ENCODE measurements at places on chromosomes 12 and 14.

- no peak for DNase-seq
Measured at GRCh38 chr12:114864837-114865551, 181.0 kb upstream of the TBX3 start.

DNA sequence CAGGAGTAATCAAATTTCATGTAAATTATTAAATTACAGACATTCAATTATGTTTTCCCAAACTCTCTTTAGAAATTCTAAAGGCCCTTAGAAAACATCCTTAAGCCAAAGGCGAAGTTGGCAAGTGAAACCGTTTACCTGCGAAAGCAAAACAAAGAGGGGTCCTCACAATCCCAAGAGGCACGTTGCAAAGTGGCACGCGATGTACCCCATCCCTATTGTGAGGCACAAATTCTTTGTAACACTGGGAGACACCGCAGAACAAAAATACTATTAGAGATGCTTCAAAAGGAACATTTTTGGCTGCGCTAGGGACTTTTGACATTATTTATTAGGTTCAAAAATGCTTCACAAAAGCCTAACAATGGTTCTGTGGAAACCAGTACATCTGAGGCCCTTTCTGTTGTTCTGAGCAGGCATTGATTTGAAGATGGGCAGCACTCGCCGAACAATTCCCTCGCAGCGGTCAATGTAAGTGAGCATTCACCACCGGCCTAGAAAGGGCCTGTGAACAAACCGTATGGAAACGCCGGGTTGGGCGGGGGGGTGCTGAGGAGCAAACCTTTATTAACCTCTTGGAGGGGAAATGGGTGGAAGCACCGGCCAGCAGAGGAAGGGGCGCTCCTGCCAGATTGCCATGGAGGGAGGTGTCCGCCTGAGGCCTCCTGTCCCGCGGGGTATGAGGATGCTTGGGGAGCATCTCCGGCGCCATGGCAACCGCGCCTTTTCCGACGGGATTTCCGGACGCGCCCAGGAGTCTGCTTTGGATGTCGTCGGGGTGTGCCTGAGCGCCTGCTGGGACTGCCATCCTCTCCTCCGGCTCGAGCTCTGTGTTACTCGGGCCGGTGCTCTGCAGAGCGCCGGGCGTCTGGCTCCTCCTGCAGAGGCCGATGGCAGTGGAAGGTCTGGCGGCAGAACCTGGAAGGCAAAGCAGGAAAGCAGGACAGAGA lies 193.9 kb downstream of the C12orf42 start:
- no peak for DNase-seq

DNA sequence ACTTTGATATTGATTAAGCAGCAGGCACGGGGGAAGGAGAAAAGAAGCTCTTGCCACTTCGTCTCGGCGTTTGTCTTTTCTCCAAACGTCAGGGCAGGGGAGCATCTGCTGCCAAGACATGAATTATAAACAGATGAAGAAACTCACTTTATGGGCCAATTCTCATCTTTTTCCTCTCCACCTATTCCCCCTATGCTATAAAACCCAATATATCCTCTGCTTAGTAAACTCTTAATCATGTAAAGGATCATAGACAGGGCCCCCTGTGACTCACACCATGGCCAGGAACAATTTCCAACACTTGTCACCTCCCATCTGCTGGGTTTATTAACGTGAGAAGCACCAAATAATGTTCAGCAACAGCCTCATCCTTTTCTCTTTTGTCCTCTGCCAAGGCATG lies 1092.1 kb upstream of the TMEM132C start:
- no peak for DNase-seq

DNA sequence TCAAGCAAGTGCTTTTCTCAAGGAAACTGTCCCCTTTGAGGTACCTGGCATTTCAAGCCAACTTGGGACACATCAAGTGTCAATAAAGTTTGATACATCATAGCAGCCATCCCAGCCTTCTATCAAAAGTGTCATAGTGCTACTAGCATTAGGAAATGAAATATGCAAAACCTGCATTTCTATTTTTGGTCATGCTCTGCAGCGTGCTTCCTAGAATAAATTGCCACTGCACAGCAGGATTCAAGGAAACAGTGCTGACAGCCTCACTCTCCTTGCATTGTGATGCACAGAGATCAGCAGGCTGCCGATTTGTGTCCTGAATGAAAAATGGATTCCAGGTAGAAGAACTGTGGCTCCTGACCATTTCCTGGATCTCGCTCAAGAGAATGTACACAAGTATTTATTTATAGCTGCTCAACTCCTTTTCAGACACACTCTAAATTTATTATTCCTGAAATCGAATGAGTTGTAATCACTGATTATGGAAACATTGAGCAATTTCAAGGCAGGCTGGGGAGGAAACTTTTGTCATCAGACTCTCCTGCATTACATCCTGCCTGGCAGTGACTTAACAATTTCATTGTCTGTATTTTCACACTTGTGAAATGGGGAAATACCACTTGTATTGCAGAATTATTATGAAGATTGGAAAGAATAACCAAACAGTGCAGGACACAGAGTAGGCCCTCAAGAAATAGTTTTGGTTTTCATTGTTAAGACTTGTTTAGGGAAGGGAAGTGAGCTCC lies 120.9 kb downstream of the SLC38A6 start:
- no peak for DNase-seq

DNA sequence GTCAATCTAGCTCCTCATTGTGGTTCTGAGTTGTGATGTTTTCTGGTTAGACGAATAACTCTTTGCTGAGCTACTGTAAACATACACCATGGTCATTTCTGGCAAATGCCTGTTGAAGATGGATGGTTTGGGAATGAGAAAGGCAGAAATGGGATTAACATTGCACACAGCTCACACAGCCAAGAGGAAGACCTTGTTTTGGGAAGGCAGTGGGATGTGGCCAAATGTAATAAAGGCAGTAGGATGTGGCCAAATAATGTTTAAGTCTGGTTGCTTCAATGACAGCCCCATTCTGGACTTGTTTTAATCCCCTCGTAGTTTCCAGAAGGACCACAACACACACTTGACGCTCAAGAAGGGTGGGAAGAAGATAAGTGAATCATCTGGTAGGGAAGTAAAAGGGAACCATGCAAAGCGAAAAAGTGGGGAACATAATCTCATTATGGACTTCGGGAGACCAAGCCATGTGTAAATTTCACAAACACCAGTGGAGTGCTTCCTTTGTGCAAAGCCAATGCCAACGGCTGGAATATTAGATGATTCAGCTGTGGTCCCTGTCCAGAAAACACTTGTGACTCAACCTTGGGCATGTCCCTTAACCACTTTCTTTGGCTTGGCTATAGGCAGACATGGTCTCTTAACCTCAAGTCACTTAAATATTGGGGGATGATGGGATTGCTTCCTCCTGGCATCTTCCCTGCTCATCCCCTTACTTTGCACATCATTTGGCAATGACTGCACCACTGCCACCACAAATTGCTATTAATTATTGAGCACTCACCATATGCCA lies 284.4 kb upstream of the CRY1 start:
- no peak for DNase-seq

DNA sequence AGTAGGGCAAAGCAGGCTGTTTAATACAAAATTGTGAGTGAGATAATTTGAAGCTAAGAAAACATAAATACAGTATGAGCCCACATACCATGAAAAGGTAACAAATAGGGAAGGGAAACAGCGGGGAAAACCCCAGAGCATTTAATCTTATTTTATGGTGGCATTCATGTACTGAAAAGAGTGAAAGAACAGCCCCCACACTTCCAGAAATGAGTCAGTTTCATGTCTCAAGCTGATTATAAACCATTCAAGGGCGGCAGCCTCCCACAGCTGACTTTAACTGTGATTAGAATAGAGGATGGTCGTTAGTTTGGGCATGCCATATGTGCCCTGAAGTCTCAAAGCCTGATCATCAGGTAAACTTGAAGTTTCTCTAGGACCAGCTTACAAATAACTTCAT lies 64.5 kb downstream of the FOXG1 start:
- DNase-seq, result no peak

DNA sequence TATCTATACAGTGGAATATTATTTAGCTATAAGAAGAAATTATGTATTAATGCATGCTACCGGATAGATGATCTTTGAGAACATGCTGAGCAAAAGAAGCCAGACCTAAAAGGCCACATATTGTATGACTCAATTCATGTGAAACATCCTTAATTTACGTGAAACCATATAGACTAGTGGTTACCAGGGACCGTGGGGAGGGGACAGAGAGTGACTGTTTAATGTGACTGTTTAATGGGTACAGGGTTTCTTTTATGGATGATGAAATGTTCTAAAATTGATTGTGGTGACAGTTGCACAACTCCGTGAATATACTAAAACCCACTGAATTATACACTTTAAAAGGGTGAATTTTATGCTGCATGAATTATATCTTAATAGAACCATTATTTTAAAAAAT lies 8.5 kb upstream of the BCL7A start:
- no peak for DNase-seq

DNA sequence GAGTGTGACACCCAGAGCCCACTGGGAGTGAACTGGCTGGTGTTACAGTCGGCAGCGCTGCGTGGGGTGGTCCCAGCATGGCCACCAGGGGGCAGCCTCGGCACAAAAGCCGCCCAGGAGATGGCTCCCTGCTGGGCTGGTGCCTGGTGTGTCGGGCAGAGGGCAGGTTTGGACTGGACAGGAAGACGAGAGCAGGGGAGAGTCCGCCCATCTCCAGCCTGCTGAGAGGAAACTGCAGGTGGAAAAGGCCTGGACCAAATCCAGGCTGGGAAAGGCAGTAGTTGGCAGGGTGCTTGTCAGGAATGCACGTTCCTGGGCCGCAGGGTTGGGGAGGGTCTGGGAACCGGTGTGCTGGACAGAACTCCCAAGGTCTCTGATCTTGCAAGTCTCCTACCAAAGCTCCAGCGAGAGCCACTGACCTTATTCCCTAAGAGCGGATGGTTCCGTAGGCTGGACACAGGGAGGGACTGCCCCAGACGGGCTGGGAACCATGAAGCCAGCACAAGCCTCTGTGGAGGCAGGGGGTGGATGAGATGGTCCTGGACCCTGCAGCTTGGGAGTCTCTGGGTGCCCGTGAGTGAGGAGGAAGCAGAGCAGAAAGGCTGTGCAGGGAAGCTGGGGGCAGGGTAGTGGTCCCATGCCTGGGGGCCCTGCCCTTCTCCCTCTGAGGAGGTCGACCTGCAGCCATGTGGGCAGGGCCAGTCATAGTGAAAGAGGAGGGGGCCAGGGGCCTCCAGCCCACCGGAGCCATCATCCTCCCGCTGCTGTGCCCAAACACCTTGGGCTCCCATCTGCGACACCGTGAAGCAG lies 1.8 kb downstream of the AHNAK2 start:
- peak; percentile 48 for DNase-seq

- no peak for DNase-seq
Measured at GRCh38 chr12:123919980-123920360, 52.7 kb downstream of the CCDC92 start.

- DNase-seq, result peak; percentile 69
Measured at GRCh38 chr12:113591480-113591974, 119.9 kb upstream of the LHX5 start.

GRCh38 chr14:65010211-65010931 lies 23.7 kb downstream of the FNTB start:
- DNase-seq, result no peak

GRCh38 chr12:636632-637031 lies 26.6 kb downstream of the NINJ2 start:
- DNase-seq, result no peak

DNA sequence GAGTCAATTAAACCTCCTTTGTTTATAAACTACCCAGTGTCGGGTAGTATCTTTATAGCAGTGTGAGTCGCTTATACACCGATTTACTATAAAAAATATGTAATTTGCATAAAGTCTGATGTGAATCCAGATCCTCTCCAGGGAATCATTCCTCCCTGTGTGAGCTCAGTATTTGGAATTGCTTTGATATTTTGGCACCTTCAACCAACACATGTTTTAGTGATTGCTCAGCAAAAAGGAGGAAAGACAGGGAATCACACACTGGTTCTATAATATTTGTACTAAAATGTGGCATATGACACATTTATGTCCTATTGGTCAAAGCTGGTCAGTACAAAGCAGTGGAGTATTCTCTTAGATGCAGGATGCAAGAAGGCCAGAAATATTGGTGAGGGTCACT lies 703.9 kb upstream of the ATXN7L3B start:
- no peak for DNase-seq

DNA sequence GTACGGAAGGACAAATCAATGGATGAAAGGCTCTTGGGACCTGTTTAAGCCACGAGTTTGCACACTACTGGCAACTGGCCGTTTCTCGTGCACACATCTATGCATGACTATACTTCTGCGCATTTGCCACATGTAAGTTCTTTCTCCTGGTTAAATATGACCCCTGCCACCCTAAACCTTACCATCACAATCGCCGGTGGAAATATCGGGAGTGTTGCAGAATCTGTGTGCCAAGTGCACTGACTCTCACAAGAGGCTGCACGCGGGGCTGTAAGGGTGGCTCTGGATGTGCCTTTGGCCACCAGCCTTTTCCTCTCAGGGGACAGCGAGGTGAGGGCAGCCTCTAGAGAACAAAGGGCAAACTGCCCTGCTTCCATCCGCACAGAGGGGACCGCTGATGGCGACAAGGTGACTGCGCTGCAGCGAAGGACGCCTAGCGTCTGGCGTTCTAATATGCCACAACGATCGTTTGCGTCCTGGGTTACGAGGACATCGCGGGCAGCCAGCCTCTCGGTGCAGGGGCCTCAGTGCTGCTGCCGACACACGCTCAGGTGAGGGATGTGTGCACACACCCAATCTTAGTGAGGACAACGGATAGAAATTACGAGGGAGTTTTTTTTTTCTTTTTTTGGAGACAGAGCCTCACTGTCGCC lies 232.2 kb downstream of the PCNX1 start:
- no peak for DNase-seq

GRCh38 chr12:10968765-10969456 lies 17.8 kb downstream of the TAS2R50 start:
- DNase-seq, result no peak

- no peak for DNase-seq
Measured at GRCh38 chr12:117530796-117531195, 169.4 kb upstream of the NOS1 start.

DNA sequence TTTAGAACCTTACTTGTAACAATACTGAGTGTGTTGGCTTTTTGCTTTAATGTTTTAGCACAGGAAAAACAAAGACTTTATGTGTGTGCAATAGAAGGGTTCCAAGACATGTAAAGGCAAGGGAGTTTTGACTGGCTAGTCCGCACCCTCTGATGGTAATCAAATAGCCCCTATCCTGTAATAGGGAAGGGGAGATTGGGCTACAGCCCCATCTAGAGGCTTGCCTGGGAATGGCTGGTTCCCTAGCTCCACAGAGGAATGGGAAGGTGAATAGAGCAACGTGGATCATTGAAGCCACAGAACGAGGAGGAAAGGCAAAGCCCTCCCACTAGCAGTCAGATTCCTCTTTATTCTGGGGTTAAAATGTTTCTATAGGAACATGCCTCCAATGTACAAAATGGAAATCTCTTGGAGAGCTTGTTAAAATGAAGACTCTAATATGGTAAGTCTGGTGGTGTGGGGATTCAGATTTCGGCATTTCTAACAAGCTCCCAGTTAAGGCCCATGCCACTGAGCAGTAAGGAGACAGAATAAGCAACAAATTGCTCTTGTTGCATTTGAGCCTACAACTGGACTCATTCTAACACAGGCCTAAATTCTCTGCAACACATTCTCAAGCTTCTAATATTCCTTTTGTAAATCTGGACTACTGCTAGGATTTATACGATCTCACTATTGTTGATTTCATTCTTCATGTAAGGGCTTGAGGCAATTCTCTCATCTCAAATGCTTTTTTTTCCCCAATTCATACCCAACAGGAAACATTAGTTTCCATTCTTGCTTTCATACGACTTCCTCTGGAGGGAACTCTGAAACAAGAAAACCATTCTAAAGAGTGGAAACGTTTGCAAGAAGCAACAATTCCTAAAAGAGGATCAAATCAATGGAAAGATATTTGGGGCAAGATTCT lies 57.1 kb downstream of the NIN start:
- DNase-seq, result no peak

GRCh38 chr14:79670811-79671210 lies 540.5 kb downstream of the DIO2 start:
- peak; percentile 82 for DNase-seq
